ENCODE measurements at places on chromosomes 3 and 15. TPM values are rescaled to one million over a fixed set of nuclear protein-coding genes. Genes with fewer than 3 reads are reported as not detected.
A peak's percentile ranks its signal among the peaks of the same experiment; 100 is the strongest.

Gene IGSF10
- 0.03 TPM for total RNA-seq

GRCh38 chr3:183239046-183239445 lies 14.0 kb upstream of the B3GNT5 start:
- ATAC-seq, result no peak

DNA sequence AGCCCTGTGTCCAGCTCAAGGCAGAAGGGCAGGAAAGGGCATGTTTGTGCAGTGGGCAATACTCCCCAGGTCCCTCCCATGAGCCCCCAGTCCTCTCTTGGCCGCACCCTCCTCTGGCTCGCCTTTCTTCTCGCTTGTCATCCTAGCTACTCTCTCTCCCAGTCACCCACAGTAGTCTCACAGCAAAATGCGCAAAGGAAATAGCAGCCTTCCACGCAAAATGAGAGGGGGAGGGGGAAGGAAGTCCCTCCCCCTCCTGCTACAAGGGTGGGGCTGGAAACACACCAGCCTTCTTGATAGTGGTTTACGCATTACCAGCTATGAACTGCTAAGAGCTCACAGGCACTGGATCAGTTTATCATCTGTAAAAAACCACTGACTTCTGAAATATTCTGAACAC lies 83.8 kb downstream of the GADL1 start:
- ATAC-seq, result no peak

Gene P2RY1
- 0.11 TPM for total RNA-seq

GRCh38 chr3:39279745-39280517 lies at the start of gene CX3CR1:
Gene CX3CR1 (minus strand): TSS chr3:39280036. CDS start chr3:39266509, 13,527 bp downstream.
- no peak for ATAC-seq

GRCh38 chr3:141959589-141960554 lies 83.4 kb downstream of the ATP1B3 start:
- ATAC-seq, result no peak

Gene ZDHHC19
- not detected for total RNA-seq

- ATAC-seq, result peak; percentile 97
Measured at GRCh38 chr3:10437272-10437994, 68.0 kb downstream of the ATP2B2 start.

GRCh38 chr3:27186013-27186412 lies 183.2 kb downstream of the NEK10 start:
- ATAC-seq, result no peak

Gene RAB8B
- total RNA-seq, result 68.1 TPM

GRCh38 chr3:52636673-52637072 lies 49.0 kb downstream of the PBRM1 start:
- no peak for ATAC-seq

Gene ACAP2
- 58.0 TPM for total RNA-seq

DNA sequence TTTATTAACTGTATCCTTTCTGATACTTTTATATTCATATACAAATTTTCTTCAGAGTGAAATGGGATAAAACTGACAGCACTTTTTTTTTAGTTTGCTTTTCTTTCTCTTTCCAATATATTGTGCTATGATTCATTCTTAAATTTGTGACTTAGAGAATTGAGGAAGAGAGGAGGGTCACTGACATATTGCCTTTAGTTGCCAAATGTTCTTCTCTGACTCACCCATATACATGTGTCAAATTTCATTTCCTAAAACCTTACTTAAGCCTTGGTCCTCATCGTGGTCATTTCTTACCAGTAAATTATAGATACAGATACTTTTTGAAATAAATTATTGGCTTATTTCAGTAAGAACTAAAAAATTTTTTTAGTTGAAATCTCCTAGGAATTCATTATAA lies 53.9 kb downstream of the CLASP2 start:
- ATAC-seq, result no peak

GRCh38 chr3:185729337-185730055 lies 95.3 kb downstream of the IGF2BP2 start:
- ATAC-seq, result no peak

- no peak for ATAC-seq
Measured at GRCh38 chr15:40028853-40029252, 10.1 kb downstream of the SRP14 start.

GRCh38 chr3:60760145-60760544 lies 491.1 kb downstream of the FHIT start:
- no peak for ATAC-seq

- ATAC-seq, result no peak
Measured at GRCh38 chr15:75224281-75224680, 22.6 kb downstream of the C15orf39 start.

- ATAC-seq, result no peak
Measured at GRCh38 chr3:175356899-175357324, 497.8 kb downstream of the NAALADL2 start.
